ENCODE measurements at places on chromosomes 5 and 9.

- DNase-seq = no peak
Observed at GRCh38 chr9:125861405-125862058, 114.4 kb downstream of the PBX3 start.

DNA sequence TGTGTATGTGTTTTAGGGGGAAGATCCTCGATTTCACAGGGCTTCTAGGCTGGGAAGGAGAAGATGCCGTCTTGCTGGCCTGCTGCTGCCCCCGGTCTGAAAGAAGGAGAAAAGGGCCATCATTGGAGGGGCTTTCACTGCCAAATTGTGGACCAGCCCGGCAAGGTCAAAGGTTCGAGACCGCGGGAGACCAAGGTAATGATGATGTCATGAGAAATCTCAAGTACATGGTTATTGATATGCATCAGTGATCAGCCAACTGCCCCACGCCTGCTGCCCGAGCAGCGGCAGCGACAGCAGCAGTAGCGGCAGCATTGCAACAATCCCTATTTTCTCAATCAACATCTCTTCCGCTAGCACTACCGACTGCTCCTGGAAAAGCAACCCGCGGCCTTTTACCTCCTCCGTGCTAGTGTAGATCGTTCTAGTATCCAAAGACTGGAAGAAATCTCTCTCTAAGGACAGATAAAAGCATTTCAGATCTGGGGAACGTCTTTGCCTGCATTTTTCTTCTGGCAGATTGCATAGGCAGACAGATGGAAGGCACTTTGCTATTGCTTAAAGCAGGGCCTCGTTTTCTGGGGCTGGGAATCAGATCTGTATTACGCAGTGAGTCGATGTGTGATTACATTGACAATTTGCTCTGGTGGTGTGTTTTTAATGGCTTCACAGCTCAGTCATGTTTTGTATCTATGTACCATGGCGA is 215.3 kb downstream of the MEF2C start:
- DNase-seq = no peak

GRCh38 chr5:154276973-154277331 is 86.4 kb downstream of the GALNT10 start:
- no peak for DNase-seq

- DNase-seq = no peak
Observed at GRCh38 chr5:32597041-32597629, 11.8 kb downstream of the SUB1 start.

DNA sequence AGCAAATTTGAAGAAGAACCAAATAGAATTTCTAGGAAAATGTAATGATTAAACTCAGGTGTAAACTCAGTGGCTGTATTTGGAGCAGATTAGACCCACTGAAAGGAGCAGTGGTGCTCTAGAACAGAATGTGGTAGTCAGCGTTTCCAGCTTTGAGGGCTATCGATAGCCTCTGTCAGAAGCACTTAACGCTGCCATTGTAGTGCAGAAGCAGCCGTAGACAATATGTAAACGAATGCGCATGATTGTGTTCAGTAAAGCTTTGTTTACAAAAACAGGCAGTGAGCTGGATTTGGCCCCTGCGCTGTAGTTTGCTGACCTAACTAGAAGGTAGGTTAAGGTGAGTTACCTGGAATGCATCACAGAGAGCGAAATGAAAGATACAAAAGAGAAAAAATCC is 72.0 kb downstream of the FAM78A start:
- DNase-seq = no peak

- DNase-seq = no peak
Observed at GRCh38 chr5:135482381-135482933, 30.3 kb upstream of the TIFAB start.

DNA sequence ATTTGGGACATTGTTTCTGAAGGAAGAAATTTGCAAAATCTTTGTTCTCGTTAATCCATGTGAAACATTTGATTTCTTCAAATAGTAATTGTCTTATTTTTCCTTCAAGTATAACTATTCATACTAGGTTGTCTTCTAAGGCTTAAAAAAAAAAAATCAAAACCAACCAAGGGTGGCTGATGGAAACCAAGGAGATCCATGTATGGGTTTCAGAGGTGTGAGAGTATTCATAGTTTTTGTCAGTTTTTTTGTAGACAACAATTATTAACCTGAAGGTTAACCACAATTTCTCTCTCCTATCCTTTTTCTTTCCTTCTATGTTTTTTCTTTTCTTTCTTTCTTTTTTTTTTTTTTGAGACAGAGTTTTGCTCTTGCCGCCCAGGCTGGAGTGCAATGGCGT is 35.4 kb downstream of the KDM4C start:
- DNase-seq = no peak

DNA sequence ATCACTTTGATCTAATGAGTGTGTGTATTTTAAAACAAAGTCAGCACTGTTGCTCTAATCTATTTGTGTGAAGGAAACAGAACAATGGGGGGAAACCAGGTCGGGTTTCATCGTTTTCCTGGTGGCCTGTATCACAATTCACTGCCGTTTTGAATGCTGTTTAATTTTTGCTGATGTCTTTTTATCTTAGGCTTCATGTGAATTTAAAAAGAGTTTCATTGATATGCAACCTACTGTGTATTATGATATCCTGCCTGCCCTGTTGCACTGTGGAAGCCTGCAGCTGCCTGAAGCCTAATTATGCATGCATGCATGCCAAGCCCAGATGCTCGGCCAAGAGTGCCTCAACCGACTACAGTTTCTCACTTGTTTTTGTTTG is 307.5 kb downstream of the ZNF608 start:
- no peak for DNase-seq

DNA sequence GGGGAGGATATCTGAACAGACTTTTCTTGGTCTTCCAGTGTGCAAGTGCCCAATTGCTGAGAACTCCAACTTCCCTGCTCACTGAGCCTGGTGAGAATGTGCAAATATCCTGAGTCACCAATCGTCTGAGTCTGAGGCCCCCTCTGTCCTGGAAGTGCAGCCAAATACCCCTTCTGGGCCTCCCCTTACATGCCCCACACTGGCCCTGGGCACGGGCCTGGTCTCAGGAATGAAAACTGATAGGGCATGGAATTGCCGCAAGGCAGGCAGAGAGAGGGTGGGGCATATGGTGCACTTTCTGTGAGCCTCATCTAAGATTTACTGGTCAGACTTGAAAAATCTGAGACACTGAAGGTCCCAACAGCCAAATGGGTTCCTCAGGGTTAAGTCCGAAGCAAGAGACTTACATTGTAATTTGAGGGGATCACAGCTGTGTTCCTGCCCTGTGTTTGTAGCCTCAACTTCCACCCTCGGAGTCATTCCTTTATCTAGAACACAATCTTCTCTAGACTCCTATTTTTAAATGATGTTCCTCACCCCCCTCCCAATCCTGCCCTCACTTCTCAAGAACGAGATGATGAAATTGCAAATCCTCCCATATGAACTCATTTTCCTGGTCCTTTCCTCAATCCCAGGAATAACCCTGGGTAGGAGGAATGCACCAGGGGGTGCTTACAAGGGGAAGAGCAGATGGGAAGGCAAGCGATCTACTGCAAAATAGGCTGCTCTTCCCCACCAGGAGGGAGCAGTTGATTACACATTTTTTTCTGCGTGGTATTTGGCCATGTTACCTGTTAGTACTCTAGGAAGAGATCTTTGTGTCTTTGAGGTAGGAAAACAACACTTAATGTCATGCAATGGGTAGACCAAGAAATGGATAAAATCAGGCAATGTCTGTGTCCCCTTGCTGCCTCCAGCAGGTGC is 34.6 kb upstream of the ARHGAP26 start:
- DNase-seq = no peak

DNA sequence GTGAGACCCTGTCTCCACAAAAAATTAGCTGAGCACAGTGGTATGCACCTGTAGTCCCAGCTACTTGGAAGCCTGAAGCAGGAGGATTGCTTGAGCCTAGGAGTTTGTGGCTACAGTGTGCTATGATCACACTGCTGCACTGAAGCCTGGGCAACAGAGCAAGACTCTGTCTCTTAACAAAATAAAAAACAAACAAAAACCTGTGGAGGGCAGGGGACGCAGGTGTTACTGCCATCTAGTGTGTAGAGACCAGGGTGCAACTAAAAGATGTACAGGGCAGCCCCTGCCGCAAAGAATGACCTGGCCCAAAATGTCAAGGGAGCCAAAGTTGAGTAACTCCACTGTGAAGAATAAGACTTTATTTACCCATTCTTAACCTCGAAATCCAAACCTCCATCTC is 27.1 kb downstream of the ASPN start:
- DNase-seq = no peak

- DNase-seq = no peak
Observed at GRCh38 chr5:93677359-93677891, 64.0 kb downstream of the POU5F2 start.

DNA sequence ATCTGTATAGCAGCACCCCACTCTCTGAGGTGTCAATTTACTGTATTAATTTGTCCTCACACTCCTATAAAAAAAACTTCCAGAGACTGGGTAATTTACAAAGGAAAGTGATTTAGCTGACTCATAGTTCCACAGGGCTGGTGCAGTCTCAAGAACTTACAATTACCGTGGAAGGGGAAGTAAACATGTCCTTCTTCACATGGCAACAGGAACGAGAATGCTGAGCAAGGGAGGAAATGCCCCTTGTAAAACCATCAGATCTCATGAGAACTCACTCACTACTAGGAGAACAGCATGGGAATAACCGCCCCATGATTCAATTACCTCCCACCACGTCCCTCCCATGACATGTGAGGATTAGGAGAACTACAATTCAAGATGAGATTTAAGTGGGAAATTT is 602.6 kb downstream of the MTRR start:
- DNase-seq = no peak

GRCh38 chr9:132876849-132877248 is 1.2 kb downstream of the AK8 start:
- no peak for DNase-seq

DNA sequence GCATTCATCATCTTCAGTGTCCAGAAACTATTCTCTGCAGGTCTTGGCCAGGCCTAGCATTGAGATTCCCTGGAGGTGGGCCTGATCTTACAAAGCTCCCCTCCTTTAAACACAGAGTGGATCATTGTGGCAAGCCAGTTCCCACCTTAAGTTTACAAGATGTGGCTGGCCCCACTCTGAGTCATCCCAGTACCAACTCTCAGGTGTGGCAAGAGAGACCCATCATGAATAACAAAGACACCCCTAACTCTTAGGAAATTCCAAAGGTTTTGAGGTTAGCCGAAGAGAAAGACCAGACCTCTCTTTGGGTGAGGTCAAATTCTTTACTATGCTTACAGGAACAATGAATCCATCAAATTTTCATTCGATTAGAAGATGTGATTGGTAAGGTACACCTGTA is 78.2 kb downstream of the RFK start:
- DNase-seq = no peak

GRCh38 chr5:8456846-8457186 is 587.9 kb downstream of the MTRR start:
- no peak for DNase-seq

DNA sequence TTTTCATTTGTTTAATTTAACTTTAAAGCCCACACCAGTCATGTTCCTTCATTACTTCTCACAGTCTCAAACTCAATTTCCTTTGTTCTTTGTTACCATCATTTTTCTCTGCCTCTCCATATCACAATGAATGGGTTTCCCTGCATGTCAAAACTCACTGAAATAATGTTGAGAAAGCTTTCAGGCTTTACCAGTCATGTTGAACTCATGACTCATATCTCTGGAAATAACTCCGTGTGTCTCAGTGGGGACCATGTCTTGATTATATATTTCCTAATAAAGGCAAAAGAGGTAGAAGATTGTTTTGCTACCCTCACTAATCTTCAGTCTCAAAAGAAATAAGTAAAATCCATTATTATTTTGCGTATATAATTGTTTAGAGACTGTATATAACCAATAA is 231.2 kb downstream of the CHSY3 start:
- no peak for DNase-seq

GRCh38 chr9:88537761-88538091 is 2.7 kb downstream of the NXNL2 start:
- DNase-seq = no peak

DNA sequence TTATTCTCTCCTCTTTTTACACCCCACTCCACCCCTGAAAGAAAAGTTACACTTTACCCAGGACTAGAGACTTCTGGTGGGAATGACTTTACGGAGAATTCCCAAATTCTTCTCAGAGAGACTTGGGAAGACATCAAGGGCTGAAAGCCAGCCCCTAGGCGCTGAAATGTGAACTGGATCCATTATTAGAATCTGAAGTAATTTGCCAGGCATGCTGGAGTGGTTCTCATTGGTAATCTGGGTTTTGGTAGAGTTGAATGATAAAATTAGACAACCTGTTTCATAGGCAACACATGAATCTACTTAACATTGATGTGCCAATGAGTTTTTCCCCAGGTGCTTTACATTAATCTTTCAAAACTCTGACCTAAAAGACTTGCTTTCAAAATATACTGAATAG is 324.8 kb downstream of the ADAMTS6 start:
- DNase-seq = no peak

- DNase-seq = no peak
Observed at GRCh38 chr5:169460896-169461295, 122.7 kb upstream of the SPDL1 start.

DNA sequence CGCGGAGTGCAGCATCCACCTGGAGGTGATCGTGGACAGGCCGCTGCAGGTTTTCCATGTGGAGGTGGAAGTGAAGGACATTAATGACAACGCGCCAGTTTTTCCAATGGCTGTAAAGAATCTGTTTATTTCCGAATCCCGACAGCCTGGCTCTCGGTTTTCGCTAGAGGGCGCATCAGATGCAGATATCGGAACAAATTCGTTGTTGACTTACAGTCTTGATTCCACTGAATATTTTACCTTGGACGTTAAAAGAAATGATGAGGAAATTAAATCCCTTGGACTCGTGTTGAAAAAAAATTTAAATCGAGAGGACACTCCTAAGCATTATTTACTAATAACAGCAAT is 611 bp downstream of the PCDHA3 start:
- DNase-seq = no peak

DNA sequence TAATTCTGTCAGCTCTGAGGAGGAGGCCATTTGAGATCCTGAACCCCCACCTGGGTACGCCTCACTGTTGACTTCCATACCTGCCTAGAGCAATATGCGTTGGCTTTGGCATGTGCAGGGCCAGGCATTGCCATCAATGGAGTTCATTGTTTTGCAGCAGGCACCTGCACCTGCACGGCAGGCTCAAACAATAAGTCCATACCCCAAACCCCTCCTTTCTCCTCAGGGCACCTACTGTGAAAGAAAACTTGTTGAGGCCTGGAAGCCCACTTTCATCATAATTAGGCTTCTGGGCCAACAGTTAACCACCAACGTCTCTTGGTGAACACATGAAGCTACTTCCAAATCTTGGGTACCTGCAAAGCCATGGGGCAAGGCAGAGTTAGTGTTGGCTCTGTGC is 238.7 kb downstream of the NFIB start:
- no peak for DNase-seq

Data from activated CD8-positive, alpha-beta memory T cell treated with anti-CD3 and anti-CD28 coated beads for 1 hour (primary cell).